Thoracic aorta (tissue), 2 donors: ENCODE measurements at places on chromosomes 5 and 9. TPM values are rescaled to one million over a fixed set of nuclear protein-coding genes. Genes with fewer than 3 reads are reported as not detected.

GRCh38 chr5:179780362-179780761, 13.4 kb upstream of the LTC4S start:
- no peak for DNase-seq

MEIKIN gene
- not detected for total RNA-seq

PCDHGA7 gene
- total RNA-seq, result 12.2 TPM

DNA sequence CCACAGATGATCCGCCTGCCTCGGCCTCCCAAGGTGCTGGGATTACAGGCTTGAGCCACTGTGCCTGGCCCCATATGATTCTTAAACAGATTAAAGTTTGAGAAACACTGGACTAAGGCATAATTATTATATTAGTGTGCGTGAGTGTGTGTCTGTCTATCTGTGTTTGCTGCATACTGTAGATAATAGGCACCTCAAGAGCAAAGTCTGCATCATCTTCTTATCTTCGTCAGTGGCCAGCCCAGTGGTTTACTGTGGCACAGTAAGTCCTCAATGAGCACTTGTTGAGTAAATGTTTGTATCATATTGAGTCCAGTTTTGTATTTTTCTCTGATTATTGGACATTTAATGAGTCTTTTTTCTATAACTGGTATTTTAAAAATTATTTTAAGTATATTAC, 81.7 kb downstream of the ITGA1 start:
- no peak for DNase-seq

MTAP gene
- 16.9 TPM for total RNA-seq

GRCh38 chr9:36598273-36598672, 25.6 kb downstream of the MELK start:
- DNase-seq, result no peak

- no peak for DNase-seq
Observed at GRCh38 chr5:58263296-58263695, 196.6 kb downstream of the PLK2 start.

CAMK4 gene
- total RNA-seq, result 3.8 TPM

DNA sequence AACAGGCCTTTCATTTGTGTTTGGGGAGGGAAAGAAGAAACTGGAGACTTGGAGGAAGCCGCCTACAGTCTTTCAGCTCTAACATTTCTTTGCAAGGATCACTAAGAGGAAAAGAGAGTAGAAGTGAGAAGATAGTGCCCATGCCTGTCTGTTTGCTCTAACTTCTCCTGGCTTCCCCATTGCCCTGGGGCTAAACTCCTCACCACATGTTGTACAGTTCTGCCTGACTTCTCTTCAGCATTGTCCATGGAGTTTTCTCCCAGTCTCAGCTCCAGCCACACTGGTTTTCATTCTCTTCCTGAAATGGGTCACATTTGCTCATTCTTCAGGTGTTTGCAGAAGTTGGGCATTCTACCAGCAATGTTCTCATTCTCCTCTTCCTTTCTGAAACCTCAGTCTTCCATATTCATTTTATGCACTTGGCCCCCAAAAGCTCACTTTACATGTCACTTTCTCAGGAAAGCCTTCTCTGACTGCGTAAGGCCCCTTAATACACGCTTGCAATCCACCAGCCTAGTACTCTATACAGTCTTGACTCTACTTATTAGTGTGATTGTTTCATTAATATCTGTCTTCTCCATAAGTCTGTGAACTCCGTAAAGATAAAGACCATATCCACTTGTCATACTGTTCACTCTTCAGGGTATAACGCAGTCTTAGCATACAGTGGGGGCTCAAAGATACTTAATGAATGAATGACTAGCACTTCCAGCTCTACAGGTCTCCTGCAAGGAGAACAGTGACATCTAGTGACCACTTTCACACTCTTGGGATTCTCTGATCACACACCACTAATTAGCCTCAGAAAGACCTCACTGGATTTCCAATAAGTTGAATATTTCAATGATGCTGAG, 40.2 kb upstream of the TRIM32 start:
- DNase-seq, result no peak

GRCh38 chr5:53298841-53299240, 181.6 kb upstream of the FST start:
- DNase-seq, result no peak

RASGRF2 gene
- 13.9 TPM for total RNA-seq

GGTA1 gene
- total RNA-seq, result 102 TPM

- DNase-seq, result no peak
Observed at GRCh38 chr9:101485924-101486692, 47.5 kb upstream of the RNF20 start.

LHX6 gene
- total RNA-seq, result 6.5 TPM

ARID3C gene
- not detected for total RNA-seq

MEGF10 gene
- total RNA-seq, result 0.21 TPM

DNA sequence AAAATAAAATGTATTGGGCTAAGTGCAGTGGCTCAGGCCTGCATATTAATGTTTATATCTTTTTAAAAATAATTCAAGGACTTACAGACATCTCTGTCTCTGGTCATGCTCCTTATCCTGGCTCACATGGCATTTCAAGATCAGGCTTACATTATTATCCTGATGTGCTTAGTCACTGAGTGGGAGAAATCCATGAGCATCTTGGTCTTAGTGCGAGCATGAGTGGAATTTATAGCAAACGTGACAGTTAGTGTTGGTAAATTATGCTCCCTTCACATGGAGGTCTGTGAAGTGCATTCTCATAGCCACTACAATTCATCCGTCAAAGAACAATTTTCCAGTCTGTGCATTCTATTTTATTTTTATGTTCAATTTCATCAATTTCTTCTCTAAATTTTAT, 237.8 kb upstream of the EDIL3 start:
- DNase-seq, result no peak

CDO1 gene
- total RNA-seq, result 132 TPM

- peak; percentile 6 for DNase-seq
Observed at GRCh38 chr9:71703172-71703872, 65.0 kb downstream of the CEMIP2 start.

DMXL1 gene
- total RNA-seq, result 47.4 TPM

GRCh38 chr5:155299386-155300005, 285.9 kb downstream of the KIF4B start:
- DNase-seq, result no peak

DNA sequence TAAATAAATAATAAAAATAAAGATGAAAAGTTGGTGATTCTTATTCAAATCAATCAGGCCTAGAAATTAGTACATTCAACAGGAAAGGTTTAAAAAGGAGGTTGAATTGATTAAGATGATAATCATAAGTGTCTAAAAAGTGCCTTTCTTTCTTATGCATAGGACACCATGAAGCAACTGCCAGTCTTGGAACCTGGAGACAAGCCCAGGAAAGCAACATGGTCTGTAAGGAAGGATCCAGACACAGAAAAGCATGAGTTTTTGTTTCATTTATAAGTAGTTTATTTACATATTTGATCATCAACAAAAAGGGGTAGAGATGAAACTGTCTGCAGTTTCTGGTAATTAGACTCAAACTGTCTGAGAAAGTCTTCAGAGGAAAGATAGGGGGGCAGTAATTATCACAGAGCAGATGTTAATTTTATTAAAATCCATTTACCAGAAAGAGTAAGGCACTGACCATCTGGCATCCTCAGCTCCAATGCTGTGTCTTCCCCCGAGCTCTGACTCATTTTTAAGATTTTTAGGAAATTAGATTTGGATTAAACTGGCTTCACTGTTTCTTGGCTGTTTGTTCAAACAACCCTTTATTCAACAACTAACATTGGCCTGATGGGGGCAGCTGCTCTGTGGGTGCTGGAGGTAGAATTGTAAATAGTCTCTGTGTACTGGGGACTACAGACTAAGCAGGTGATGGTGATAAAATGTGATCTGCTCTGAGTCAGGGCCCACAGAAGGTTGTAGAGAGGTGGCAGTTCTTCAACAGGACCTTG, 2.7 kb downstream of the RABEPK start:
- DNase-seq, result no peak

GRCh38 chr5:140296289-140296688, 6.6 kb downstream of the PFDN1 start:
- no peak for DNase-seq
